ENCODE measurements at places on chromosomes 5 and 9.
A peak's percentile ranks its signal among the peaks of the same experiment; 100 is the strongest.

DNA sequence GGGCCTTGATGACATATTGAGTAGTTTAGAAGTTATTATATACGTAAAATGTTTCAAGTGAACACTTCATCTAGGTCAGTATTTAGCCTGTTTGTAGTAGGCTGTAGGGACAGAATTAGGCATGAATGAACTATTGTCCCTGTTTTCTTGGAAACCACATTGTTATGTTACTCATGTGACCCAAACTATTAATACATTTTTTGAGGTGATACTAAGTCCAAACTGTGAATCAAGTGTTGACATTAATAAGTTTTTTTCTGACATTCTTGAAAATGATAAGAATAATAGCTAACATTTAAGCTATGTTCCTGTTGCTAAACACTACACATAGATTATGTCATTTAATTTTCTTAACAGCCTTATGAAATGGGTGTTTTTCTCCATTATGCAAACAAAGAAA lies 1642.7 kb upstream of the WWC1 start:
- DNase-seq: no peak

GRCh38 chr5:74200560-74200959 lies 440.0 kb downstream of the ENC1 start:
- no peak for DNase-seq

GRCh38 chr5:90170261-90170660 lies 239.3 kb downstream of the CETN3 start:
- DNase-seq: no peak

GRCh38 chr9:35179347-35180280 lies 17.8 kb downstream of the UNC13B start:
- peak; percentile 17 for DNase-seq

DNA sequence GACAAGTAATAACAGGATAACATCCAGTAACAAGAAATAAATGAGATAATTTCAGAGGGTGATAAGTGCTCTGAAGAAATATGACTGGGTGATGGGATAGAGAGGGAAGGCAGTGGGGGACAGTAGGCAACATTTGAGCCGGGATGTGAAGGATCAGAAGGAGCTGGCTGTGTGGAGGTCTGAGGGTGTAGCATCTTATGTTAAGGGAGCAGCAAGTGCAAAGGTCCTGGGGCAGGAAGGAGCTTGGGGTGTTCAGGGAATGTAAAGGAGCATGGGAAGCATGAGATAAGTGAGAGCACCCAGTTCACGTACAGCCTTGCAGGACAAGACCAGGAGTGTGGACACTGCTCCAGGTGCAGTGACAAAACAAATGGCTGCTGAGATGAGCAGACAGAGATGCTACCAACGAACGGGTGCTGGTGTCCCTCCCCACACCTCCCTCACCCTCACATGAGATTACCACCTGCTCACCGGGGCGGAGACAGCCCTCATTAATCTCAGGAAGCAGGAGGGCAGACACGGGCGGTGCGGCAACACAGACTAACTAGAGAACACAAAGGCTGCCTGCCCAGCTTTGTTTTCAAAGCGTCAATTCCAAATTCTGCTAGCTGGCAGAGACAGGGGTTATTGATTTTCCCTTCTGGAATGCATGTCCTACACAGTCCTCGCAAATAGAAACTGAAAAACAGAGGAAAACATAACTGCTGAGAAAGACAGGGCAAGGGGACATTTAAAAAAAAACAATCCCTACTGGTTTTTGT lies 298.1 kb upstream of the PANK3 start:
- no peak for DNase-seq

DNA sequence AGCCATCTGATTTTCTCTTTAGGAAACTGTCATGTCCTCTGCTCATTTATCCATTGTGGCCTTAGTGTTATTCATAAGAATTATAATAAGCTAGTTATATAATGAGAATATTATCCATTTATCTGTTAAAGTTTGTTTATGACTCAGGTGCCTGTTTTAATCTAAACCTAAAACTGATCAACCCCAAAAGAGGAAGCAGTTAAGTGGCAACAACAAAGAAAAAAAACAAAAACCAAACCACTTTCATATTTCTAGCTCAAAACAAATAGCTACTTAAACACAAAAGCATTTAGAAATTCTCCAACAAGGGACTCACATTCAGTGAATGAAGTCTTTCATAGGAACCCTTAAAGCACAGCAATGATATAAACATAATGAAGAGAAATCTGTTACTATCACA lies 116.4 kb downstream of the APBA1 start:
- DNase-seq: no peak

DNA sequence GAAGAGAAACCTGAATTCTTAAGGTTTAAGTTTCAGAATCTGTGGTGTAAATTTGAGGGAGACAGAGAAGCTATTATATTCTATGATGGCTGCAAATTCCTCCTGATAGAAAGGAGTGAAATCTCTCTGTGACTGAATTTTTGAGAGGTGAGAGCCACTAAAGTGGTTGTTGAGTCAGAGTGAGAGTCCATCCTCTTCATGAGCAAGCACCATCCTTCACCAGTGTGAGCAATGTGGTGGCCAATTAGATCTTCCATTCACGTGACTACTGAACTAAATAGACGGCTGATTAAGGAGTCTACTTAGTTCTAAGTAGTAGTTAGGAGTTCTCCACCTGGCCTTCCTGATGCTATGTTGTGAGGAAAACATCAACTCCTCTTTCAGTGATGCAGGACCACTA lies 147.8 kb upstream of the CCNH start:
- no peak for DNase-seq

DNA sequence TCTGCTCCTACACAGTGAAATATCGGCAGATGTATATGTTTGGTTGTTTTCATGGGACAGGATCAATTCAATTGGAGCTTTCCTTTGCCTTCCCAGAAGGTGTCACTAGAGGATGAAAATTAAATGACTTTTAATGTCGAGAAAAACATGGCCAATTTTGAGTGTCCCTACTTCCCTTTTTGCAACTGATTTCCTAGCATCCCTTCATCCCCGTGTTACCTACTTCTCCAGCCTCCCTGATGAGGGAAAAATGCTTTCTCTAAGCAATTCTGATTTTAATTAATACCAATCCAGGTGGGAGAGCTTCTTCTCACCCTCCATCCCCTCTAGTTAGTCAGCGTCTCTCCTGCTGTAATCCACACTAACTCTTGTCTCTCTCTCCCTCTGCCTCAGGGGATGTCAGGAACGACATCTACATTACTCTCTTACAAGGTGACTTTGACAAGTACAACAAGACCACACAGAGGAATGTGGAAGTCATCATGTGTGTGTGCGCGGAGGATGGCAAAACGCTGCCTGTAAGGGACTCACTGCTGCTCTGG lies 64.9 kb downstream of the DOCK2 start:
- peak; percentile 59 for DNase-seq

DNA sequence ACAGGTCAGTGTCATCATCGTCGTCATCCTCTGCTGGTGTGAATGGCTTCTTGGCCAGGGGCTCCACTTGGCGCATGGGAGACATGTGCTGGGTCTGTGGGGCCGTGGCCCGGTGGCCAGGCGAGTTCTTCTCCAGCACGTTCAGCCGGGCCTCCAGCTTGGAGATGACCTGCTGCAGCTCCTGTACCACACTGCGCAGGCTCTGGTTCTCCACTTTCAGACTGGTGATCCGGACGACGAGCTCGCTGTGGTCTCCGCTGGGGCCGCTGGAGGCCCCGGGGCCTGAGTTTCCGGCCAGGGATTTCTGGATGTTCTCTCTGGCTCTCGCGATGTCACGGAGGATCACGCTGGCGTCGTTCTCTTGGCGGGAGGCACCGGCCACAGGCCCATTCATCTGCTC lies 40.6 kb downstream of the ZNF484 start:
- no peak for DNase-seq

- no peak for DNase-seq
Observed at GRCh38 chr5:180334176-180334575, 19.0 kb downstream of the GFPT2 start.

DNA sequence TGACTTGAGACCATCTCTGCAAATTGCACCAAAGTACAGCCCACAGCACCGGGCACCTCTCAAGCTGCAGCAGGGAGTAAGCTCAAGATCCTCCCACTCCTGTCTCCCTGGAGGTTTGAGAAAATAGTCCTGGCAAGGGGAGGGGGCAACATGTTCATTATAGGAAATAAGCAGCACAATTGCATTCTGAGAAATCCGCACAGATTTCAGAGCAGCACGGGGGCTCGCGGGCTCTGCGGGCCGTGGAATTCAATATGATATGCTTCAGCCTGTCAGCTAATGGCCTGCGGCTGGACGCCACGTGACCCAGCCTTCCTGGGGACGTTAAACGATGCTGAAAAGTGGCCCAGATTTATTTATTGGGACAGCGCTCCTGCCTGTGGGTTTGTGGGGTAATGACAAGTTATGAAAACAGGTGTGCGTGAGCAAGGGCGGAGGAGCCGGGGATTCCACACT lies 156.4 kb downstream of the DAB2IP start:
- no peak for DNase-seq

- DNase-seq: no peak
Observed at GRCh38 chr5:141630570-141631140, 6.0 kb downstream of the HDAC3 start.

- DNase-seq: no peak
Observed at GRCh38 chr5:169423580-169424278, 122.8 kb upstream of the SLIT3 start.

DNA sequence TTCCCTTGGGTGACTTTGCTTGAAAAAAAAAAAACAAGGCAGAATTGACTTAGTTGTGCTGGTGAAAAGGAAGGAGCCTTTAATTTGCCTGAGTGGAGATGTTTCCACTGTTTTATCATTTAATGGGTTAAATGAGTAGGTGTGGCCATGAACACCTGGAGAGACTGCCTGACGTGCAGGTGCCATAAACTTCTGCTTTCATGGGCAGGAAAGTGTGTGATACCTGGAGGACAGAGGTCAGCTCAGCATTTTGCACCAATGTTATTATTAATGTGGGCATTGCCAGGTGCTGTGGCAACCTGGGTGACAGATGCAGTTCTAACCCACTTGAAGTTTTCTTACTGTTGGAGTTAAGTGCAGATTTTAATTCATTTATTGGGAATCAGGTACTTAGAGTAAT lies 145.4 kb downstream of the CD180 start:
- DNase-seq: no peak

- no peak for DNase-seq
Observed at GRCh38 chr5:176738637-176739250, 71.6 kb upstream of the UNC5A start.

DNA sequence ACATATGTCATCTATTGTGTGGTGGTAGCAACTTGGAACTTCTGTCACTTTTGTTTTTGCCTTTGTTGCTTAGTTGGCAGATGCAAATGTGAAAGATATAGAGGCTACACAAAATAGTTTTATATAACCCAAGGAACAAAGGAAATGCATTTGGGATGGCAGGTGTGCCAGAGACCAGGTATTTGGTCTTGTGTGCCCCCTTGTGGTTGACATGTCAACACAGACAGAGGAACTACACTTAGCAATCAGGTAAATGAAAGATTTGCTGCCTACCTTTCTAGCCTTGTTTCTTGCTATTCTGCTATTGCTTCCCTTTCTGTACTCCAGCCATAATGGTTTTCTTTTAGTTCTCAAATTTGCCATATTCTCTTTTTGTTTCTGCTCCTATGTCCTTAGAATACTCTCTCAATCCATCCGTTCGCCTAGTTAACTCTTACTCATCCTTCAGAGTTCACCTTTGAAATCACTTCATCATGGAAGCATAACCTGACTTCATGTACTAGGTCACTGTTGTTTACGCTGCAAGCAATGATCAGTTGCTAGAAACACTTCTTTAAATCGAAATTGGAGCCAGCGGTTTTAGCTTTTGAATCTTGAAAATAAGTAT lies 119.5 kb downstream of the TRPM3 start:
- DNase-seq: peak; percentile 51

DNA sequence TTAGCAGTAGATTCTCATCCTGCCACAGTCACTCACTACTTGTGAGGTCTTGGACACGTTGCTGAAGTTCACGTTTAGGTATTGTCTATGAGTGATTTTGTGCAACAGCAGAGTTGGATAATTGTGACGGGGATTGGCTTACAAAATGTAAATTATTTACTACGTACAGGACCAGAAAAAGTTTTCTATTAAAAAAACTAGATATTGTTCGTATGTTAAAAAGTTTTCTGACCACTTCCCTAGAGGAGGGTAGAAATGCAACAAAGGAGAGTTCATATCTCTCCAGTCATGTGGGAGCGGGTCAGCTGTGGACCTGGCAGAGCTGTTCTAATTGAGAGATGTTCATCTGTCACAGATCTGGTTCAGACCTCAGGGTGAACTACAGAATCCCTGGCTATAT lies 976.1 kb upstream of the NUDT12 start:
- no peak for DNase-seq

All from renal cortical epithelial cell (primary cell).